ENCODE measurements at places on chromosomes 2 and 18.

- no peak for DNase-seq
These were observed 27.2 kb downstream of the LHCGR start for GRCh38 chr2:48728295-48728694.

DNA sequence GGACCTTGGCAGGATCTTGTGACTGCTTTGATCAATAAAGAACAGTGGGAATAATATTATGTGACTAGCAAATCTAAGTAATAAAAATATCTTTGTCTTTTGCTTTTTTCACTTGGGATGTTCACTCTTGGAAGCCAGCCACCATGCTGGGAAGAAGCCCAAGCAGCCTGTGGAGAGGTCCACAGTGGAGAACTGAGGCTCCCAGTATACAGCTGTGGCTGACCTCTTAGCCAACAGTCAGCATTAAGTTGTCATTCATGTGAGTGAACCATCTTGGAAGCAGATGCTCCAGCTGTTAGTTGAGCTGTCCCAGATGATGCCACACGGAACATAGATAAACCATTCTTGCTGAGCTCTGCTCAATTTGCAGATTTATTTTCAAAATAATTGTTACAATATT is 160.0 kb downstream of the OSR1 start:
- DNase-seq = no peak

GRCh38 chr2:96760986-96761832 is 507 bp downstream of the CNNM4 start:
- no peak for DNase-seq

GRCh38 chr2:223944166-223944702 is 901 bp downstream of the WDFY1 start:
- DNase-seq = no peak

DNA sequence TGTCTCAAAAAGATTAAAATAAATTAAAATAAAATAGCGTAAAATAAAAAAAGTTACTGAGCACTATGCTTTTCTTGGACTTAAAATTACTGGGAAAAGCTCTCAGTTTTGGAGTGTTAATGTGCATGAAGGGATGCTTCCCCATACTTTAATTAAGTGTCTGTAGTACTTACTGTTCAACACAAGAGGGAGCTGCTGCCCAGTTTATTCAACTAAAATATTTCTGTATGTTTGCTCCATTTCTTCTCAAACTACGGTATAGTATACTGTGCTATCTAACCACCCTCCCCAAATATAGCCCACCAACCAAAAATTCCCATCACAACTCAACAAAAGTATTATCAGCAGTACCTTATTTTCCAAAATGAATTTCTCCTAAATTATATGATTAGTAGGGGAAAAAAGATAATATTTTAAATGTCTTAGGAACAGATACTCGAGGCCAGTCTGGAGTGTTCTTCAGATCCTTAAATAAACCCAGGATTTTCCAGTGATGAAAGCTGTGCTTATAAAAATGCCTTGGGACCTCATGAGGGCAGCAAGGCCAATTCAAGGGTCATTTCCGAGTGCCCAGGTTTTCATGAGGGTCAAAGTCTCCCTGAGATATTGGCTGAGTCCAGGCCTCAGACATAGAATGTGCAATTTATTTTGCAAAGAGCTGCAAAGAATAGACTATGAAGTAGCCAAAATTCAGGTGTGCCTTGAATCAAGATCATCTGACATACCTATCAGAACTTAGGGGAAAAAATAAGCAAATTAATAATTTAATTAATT is 64.1 kb downstream of the CHRNA1 start:
- no peak for DNase-seq

DNA sequence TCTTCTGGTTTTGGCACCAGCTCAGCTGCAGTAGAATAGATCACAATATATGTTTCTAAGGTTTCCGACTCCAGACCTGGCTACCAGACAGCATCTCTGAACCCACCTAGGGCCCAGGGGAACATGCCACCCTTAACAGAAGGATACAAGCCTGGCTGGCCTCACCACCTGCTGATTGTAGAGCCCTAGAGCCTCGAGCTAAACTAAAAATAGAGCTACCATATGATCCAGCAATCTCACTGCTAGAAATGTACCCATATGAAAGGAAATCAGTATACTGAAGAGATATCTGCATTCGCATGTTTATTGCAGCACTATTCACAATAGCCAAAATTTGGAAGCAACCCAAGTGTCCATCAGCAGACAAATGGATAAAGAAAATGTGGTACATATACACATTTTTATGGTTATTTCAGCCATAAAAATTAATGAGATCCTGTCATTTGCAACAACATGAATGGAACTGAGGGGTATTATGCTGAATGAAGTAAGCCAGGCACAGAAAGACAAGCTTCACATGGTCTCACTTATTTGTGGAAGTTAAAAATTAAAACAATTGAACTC is 242.4 kb upstream of the SLC39A10 start:
- DNase-seq = no peak

GRCh38 chr18:49276680-49277079 is 183.8 kb downstream of the DYM start:
- no peak for DNase-seq

DNA sequence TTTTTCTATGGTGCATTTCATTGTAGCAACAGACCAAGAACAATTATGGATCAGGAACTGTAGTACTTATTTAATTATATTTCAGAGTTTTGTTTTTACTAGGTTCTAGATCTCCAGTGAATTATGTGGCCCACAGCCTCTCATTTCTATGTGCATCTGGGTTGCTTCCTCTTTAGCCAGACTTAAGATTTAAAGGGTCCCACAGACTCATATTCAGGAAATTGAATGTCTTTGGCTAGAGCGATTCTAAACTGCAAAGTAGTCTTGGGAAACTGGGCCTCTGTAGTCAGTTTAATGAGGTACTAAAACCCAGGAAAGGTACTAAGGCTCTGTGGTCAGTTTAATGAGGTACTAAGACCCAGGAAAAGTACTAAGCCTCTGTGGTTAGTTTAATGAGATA is 94.4 kb downstream of the LYPD6B start:
- no peak for DNase-seq

DNA sequence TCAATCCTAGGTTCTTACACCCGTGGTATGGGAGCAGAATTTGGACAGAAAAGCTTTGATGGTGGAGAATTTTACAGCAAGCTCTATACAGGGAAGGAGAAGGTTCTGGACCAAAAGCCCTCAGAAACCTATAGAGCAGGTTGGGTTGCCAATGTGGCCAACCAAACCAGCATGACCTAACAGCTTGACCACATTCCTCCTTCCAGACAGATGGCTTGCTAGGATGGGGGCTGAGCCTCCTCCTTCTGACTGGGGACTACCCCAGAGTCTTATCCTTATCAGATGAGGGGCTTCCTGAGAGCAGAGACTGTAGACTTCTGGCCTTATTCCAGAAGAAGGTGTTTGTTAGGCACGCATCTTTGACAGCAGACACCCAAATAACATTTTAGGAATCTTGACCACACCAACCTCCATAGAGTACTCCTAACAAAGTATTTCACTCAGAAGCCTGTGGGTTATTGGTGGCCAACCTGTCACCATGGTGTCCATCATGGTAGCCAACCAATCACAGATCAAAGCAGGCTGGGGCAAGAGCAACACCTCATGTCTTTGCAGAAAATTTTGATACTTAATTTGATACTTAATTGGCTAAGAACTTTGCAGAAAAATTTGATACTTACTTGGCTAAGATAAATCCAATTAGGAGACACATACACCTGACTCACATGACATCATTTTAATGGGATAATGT is 34.8 kb upstream of the EPAS1 start:
- no peak for DNase-seq
